ENCODE measurements at places on chromosomes 4 and X.

- H3K4me1 ChIP-seq = no peaks in the 10 kb centered on the region
- H3K36me3 ChIP-seq = no peaks in the 10 kb centered on the region
- H3K4me3 ChIP-seq = no peak overlapping the region
- H3K27ac ChIP-seq = no peak overlapping the region
- DNase-seq = no peak
Measured at GRCh38 chr4:7423391-7423790, 11.3 kb downstream of the PSAPL1 start.

- no peaks in the 10 kb centered on the region for H3K27me3 ChIP-seq
- H3K36me3 ChIP-seq = peaks cover 52% of the 10 kb centered on the region
- DNase-seq = no peak
- peak overlapping the region; percentile 100 for H3K27ac ChIP-seq
Measured at GRCh38 chr4:113760094-113760794, 1.3 kb downstream of the CAMK2D start.

GRCh38 chrX:131063613-131064012 lies 5.5 kb downstream of the ARHGAP36 start:
- H3K27ac ChIP-seq = no peak overlapping the region
- no peaks in the 10 kb centered on the region for H3K36me3 ChIP-seq
- H3K27me3 ChIP-seq = peaks cover 19% of the 10 kb centered on the region

DNA sequence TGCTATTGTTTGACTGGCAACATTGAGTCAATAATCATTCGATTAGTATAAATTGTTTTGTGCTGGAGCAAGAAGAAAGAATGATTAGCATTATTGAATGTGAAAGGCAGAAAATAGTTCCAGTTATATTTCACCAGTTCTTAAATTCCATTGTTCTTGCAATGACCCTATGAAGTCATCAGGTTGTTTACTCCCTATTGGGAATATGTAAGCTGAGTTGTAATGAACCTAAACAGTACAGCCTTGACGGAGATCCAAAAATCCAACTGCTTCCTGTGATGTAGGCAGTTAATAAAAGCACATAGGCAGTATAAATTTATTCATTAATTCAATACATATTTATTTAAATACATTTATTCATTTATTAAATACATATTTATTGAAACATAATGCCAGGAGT lies 947.5 kb downstream of the PCDH7 start:
- H3K4me1 ChIP-seq = no peaks in the 10 kb centered on the region
- no peak overlapping the region for H3K4me3 ChIP-seq
- no peak for DNase-seq
- no peak overlapping the region for H3K27ac ChIP-seq

DNA sequence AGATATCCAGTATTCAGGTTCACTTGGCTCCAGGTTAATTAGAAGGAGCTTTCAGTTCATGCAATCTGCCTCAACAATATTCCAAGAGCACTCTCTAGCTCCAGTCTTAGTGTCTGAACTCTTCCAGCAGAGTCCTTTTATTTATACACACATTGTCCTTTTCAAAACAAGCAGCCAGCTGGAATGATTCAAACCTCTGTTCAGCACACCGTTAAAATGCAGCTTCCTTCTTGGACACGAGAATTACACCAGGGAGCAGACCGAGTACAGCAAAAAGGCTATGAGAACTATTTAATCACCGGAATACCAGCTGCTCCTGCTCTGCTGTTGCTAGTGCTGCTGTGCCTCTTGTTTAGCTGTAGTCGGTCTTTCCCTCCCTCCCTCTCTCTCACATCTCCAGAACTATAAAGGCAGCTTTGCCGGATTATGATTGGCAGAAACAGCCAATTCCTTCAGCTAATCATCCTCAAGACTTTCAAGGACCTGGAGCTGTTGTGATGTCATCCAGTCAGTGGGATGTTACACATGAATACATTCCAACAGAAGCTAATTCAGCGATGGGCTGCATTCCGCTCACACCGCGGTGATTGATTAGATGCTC lies at the start of gene NDST4:
Gene NDST4 (minus strand): TSS at position 115 of the 601 bp plus-strand sequence. CDS start 36,584 bp downstream, outside the sequence.
- DNase-seq = no peak
- H3K4me3 ChIP-seq = no peak within 1 kb of the TSS
- no peaks in the 10 kb centered on the region for H3K36me3 ChIP-seq
- H3K27me3 ChIP-seq = no peaks in the 10 kb centered on the region

- no peaks in the 10 kb centered on the region for H3K4me1 ChIP-seq
- no peak overlapping the region for H3K4me3 ChIP-seq
- H3K27me3 ChIP-seq = no peaks in the 10 kb centered on the region
- no peaks in the 10 kb centered on the region for H3K36me3 ChIP-seq
- DNase-seq = no peak
- H3K27ac ChIP-seq = no peak overlapping the region
Measured at GRCh38 chrX:21176921-21177571, 197.2 kb upstream of the CNKSR2 start.

DNA sequence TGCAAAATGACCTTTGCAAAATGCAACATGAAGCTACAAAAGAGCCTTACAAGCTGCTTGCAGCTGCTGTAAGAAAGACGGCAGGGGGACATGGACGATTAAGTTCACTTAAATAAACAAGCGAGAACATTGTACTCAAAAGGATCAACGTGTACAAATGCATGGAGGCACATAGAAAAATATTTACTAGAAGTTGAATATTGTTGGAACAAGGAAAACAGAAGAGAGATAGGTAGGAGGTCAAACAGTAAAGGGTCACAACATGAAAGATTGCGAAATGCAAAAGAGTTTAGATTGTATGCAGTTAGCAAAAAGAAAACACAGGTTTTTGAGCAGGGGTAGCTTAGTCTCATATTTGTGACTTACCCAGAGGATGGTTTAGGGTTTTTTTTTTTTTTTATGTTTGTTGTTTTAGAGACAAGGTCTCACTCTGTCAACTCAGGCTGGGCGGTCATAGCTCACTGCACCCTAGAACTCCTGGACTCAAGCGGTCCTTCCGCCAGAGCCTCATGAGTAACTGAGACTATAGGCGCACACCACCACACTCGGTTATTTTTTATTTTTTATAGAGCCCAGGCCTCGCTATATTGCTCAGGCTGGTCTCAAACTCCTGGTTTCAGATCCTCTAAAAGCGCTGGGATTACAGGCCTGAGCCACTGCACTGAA lies 1.4 kb upstream of the PHF8 start:
- no peak overlapping the region for H3K4me3 ChIP-seq
- H3K27ac ChIP-seq = peak overlapping the region; percentile 96
- no peak for DNase-seq
- peaks cover 14% of the 10 kb centered on the region for H3K36me3 ChIP-seq
- no peaks in the 10 kb centered on the region for H3K27me3 ChIP-seq

GRCh38 chrX:7412840-7413239 lies 264.9 kb upstream of the PUDP start:
- no peaks in the 10 kb centered on the region for H3K36me3 ChIP-seq
- no peak for DNase-seq
- H3K4me3 ChIP-seq = no peak overlapping the region
- no peaks in the 10 kb centered on the region for H3K4me1 ChIP-seq
- H3K27ac ChIP-seq = no peak overlapping the region
- H3K27me3 ChIP-seq = no peaks in the 10 kb centered on the region

DNA sequence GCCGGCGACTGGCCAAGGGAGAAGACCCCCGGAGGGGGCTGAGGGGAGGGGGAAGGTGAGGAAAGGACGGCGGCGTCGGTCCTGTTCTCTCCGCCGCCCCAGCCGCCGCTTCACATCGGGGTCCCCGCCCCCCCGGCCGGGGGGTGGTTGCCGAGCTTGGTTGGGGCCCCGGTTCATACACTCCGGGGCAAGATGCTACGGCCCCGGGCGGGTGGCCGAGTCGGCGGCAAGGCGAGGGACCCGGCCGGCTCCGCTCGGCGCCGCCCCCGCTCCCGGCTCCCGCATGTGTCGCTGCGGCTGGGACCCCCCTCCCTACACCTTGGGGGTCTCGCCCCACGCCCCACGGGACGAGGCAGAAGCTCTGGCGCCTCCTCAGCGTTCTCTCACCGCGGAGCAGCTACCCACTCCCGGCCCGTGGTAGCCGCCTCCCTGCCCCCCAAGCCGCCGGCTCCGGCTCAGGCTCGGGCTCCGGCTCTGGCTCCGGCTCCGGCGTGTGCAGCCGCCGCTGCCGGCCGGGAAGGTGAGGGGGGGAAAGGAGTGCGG lies 461 bp downstream of the FBXW7 start:
- H3K27me3 ChIP-seq = no peaks in the 10 kb centered on the region
- DNase-seq = peak; percentile 46
- peak overlapping the region; percentile 99 for H3K4me3 ChIP-seq
- H3K36me3 ChIP-seq = peaks cover 54% of the 10 kb centered on the region
- H3K27ac ChIP-seq = peak overlapping the region; percentile 98

DNA sequence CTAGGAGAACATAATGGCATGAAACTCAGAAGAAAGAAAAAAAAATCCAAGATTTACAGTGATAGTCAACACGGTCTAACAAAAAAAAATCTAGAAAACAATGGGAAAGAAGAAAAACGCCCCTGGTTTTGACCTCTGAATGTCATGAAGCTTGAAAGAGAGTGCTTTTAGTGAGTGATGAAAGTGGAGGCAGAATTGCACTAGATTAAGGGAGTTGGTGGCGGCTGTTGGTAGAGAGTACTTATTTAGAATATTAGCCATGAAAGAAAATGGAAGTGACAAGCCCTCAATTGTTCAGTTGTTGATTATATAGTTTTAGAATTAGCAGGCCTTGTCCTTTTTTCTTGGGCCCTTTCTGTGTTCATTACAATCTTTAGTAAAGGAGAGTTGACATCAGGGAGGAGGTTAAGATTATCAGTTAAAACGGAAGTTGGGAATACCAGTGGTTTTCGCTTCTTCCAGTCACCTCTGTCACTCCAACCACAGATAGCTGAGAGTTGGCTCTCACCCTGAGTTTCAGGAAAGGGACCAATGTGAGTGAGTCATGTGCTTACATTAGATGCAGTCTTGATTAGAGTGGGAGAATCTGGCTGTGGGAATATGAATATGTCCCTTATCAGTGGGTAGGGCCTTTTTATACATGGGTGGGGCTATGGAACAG lies 29.7 kb downstream of the EREG start:
- H3K4me1 ChIP-seq = peaks cover 13% of the 10 kb centered on the region
- no peaks in the 10 kb centered on the region for H3K27me3 ChIP-seq
- H3K36me3 ChIP-seq = peaks cover 4% of the 10 kb centered on the region
- no peak overlapping the region for H3K27ac ChIP-seq

DNA sequence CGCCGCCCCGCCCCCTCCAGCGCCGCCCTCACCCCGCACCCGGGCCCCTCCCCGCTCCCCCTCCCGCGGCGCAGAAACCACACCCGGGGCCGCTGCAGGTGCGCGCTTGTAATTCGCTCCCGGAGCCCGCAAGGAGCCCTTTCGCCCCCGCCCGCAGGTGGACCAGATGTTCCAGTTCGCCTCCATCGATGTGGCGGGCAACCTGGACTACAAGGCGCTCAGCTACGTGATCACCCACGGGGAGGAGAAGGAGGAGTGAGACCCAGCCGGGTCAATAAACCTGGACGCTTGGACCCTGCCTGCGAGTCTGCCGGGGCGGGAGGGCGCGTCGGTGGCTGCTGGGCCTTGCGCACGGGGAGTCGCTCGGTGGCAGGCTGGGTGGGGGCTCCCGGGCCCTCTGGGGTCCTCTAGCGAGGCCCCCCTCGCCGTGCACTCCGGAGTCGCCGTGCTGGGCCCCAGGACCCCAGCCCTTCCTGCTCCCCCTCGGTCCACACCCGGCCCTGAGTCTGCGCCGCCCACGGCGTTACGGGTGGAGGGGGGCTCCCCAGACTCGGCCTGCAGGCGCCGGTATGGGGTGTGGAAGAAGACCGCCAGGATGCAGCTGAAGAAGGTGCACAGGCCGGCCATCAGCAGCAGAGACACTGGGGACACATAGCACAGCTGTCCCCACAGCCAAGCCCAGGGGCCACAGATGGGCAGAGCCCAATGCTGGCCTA lies 7.1 kb downstream of the SLC49A3 start:
- no peak overlapping the region for H3K27ac ChIP-seq
- H3K36me3 ChIP-seq = no peaks in the 10 kb centered on the region
- no peak for DNase-seq
- no peaks in the 10 kb centered on the region for H3K27me3 ChIP-seq
- peaks cover 21% of the 10 kb centered on the region for H3K4me1 ChIP-seq

DNA sequence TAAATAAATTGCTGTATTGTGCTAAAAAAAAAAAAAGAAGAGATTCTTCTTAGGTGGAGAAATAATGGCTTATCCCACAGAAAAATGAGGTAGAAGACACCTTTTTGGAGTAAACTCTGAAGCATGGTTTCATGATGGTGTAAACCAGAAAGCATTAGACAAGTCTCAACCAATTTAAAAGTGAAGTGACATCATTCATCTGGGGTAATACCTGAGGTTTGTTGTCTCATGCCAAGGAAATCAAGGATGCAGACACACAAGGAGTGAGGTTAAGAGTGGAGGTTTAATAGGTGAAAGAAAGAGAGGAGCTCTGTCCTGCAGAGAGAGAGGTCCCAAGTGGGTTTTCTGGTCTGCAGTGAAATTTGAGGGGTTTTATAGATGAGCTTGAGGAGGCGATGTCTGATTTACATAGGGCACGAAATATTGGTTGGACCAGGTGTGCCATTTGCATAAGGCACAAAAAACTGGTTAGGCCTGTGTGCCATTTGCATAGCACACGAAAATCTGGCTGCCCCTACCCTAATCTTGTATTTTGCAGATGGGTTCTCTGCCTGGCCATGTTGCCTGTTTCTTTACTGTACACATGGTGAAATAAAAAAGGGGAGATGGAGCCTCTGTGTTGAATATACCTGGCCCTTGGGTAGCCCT lies 25.0 kb upstream of the CWH43 start:
- H3K4me1 ChIP-seq = no peaks in the 10 kb centered on the region
- H3K27ac ChIP-seq = no peak overlapping the region
- no peak for DNase-seq
- H3K36me3 ChIP-seq = no peaks in the 10 kb centered on the region
- H3K4me3 ChIP-seq = no peak overlapping the region

DNA sequence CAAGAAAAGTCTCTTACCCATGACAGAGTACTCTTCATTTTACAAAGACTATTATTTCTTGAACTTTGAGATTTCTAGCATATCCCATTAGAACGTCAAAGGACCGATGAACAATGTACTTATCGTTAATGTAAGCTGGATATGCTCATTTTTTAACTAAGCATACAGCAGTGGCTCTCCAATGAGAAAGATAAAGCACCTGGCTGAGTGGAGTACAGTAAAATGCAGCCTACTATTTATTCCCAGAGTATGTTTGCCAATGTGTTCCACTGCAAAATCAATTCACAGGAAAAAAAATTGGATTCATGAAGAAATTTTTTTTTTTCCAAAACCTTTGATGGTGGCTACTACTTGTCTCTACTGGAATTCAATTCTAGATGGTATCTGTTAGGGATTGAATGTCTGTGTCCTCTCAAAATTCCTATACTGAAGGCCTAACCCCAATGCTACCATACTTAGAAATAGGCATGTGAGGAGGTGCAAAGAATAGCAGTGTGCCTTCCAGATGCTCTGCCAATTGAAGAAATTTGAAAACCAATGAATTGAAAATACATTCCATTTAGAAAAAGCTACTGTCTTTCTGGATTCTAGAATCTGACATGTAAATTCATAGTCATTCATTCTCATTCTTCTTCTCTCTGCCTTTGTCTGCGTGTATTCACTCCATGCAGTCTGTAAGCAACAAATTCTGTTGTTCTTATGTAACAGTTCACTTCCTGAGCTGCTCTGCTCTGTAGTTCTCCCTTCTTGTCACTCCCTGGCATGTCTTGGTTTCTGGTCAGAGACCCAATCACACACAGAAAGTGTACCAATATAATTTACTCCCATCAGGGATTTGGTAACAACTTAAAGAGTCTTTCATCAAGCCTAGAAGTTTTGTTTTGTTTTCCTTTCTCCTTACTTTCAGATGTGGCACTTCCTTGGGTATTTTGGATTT lies 61.4 kb downstream of the PAPSS1 start:
- DNase-seq = no peak
- H3K27ac ChIP-seq = no peak overlapping the region
- H3K4me1 ChIP-seq = no peaks in the 10 kb centered on the region
- no peaks in the 10 kb centered on the region for H3K27me3 ChIP-seq

Measured in activated B cell treated with CpG ODN at 0.5 μM for 24 hours (primary cell).